ENCODE measurements at places on chromosomes 16 and 17.

- DNase-seq = no peak
Observed at GRCh38 chr17:16443511-16444257, 28.3 kb downstream of the TRPV2 start.

DNA sequence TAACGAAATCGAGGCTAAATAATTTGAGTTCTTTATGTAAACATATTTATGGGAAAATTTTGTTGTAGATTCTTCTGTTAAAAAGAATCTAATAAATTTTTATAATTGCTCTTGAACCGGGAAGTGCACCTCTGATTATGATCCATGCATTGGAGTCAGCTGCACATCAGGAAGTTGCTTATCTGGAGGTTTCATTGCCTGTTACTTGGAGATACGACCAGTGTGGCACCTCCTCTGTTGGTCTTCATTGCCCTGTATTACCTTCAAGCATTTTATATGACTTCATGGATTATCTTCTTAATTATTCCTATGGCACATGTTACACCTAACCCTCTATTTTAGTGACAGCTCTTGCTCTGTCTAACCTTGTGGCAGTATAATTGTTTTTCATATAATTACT lies 312.6 kb upstream of the TBX2 start:
- no peak for DNase-seq

GRCh38 chr16:84059946-84060901 lies 17.6 kb upstream of the SLC38A8 start:
- no peak for DNase-seq

DNA sequence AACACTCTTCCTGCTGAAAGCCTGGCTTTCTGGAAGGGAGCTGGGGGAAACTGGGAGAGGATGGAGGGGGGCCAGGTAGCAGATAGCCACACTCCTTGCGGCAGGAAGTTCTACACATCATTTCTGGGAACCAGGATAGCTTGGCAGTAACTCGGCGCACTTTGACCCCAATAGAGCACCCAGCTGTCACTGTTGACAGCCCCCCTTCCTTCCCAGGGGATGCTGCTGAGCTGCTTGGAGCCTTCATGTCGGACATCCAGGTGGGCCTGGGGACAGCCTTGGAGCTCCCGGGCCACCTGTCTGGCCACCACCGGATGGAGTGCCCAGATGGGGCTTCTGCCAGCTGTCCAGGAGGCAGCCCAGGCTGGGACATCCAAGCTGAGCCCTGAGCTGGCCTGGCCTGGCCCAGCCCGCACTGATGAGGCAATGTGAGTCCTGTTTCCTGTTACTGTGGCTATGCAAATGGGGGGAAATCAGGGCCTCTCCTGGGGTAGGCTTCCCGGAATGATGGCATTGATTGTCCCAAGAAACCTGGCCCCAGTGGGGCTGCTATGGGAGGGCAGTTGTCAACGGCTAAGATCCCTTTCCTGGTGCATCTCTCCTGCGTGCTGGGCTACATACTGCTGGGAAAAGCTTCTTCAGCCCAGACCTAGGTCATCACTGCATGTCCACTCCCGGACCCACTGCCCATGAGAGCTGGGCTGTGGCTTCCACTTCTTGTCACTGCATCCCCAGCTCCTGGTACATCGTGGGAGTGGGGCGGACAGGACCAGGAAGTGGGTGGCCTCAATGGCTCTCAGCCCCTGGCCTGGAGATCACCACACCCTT lies 50.0 kb downstream of the SOCS1 start:
- no peak for DNase-seq

- no peak for DNase-seq
Observed at GRCh38 chr16:69417520-69418199, 6.8 kb upstream of the CYB5B start.

- no peak for DNase-seq
Observed at GRCh38 chr16:81520151-81520470, 75.5 kb downstream of the CMIP start.

DNA sequence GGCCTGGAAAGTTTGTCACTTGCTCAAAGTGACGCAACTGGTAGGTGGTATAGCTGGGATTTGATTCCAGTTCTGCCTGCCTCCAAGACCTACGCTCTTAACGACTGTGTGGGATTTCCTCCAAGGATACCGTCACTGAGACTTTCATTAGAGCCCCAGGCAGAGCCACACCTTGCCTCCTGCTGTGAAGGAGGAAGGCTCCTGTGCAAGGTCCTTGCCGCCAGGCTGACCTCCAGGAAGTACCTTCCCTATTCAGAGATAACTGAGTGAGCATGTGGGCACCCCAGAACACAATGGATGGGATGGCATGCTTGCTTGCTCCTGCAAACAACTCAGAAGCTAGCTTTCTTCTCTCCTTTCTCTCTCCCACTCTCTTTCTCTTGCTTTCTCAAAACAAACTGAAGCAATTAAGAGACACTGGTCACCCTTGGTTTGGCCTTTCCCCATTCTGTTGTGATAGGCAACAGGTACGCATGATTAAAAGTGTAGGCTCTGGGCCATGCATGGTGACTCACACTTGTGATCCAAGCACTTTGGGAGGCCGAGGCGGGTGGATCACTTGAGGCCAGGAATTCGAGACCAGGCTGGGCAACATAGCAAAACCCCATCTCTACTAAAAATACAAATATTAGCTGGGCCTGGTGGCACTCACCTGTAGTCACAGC lies 30.7 kb downstream of the CACNG3 start:
- no peak for DNase-seq

DNA sequence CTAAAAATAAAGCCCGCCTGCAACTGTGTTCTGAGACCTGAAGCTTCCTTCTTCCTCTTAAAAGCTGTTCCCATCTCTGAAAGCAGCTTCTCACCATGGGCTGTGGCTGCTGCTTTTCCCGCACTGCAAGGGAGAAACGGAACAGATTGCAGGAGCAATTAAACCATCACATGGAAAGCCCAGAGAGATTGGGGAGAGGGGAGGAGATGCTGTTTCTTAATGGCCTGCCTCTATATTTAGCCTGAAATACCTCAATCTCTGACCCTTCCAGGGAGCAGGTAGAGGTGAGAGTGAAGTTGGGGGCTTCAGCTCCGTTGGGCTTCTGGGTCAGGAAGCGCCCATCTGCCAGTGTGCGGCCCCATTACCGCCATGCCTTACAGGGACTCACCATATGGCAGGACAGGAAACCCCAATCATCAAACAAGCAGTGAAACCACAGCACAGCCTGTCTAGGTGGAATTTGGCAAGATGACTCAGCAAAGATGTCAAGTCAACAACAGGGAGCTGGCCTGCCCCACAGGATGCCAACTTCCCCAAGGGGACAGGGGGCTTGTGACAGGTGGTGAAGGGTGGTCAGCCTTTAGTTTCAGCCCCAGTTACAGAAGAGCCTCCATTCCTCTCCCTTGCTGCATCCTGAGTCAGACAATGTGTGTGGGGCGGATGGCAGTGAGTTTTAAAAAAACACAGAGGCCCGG lies 286.6 kb upstream of the CCL2 start:
- no peak for DNase-seq

DNA sequence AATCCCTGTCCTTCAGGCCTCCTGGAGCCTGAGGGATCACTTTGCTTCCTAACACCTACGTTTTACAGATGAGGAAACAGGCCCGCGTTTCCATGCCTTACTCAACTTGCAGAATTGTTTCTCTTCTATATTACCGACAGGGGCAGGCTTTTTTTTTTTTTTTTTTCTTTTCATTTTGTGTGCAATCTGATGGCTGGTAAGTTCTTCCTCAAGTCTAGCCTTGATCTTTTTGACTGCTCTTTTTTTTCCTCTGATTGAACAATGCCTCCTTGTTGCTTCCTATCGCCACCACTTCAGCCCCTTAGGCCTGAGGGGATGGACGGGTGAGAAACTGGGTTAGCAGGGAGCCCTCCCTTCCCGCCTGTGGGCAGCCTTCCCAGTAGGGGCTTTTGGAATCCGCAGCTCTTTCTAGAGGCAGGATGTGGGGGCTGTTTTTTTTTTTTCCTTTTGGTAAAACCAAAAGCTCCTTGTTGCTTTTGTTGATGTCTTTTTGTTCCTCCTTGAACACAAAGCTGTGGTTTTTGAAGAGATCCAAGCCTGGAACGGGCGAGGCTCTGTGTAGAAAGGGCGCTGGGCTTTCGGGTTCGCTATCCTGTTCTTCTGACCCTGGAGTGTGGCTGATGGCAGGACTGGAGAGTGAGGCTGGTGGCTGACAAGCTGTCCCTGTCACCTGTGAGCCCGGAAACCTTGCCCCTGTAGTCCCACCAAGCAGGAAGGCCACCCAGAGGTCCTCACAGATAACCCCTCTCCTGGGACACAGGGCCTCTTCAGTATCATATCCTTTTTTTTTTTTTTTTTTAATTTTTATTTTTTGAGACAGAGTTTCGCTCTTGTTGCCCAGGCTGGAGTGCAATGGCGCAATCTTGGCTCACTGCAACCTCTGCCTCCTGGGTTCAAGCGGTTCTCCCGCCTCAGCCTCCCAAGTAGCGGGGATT lies 14.0 kb downstream of the LASP1 start:
- no peak for DNase-seq

- no peak for DNase-seq
Observed at GRCh38 chr17:78449983-78450595, 71.6 kb downstream of the PGS1 start.

DNA sequence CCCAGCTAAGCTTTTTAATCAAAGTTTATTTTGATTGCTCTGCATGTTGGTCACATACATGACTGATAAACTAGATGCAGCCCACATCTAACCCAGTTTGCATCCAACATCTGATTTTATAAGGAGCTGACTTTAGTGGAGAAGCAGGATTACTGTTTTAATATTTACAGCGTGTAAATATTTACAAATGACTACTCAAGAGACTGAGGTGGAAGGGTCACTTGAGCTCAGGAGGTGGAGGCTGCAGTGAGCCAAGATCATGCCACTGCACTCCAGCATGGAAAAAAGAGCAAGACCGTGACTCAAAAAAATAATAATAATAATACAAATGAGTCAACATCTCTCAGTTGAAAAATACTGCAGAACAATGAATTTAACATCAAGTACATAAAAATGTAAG lies 50.8 kb downstream of the PARN start:
- DNase-seq = no peak

- DNase-seq = no peak
Observed at GRCh38 chr17:46057366-46057765, 58.3 kb downstream of the STH start.

DNA sequence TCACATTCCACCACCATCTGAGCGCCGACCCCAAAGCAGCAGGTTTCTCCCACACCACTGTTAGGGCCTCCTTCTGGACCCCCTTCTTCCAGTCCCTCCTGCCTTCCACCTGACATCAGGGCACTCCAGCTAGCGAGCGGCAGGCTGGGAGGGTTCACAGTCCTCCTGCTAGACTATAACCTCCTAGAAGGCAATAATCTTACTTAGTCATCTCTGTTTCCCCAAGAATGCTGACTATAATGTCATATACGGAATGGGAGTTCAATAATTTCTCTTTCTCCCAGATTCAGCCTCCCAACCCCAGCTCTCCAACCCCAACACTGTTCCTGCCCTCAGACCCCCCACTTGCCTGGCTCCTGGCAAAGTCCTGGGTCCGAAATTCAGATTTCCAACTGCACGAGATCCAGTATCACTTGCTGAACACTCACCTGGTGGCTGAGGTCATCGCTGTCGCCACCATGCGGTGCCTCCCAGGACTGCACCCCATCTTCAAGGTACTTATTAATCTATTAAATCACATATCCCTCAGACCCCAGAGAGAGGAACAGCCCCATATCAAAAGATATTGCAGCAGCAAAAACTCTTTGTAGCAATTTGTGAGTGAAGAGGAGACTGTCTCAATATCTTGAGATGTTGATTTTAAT lies 5.6 kb downstream of the ALOX12 start:
- DNase-seq = no peak

- no peak for DNase-seq
Observed at GRCh38 chr17:43352579-43353331, 46.0 kb upstream of the ARL4D start.

GRCh38 chr17:4362141-4362540 lies 4.3 kb downstream of the UBE2G1 start:
- no peak for DNase-seq

- no peak for DNase-seq
Observed at GRCh38 chr17:78502611-78503148, 74.5 kb downstream of the DNAH17 start.

DNA sequence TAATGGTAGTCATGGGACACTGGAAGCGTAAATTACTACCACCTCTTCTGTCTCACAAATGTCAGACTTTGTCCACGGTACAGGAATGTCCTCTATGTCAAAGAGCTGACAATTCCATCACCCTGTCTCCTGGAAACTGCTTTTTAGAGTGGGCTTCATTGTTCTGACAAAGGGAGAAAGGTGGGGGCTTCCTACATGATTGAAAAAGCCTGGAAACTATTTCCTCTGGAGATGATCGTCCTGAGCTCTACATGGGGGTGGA lies 53.1 kb downstream of the VAT1L start:
- no peak for DNase-seq

- DNase-seq = no peak
Observed at GRCh38 chr16:3656491-3657468, 2.3 kb downstream of the DNASE1 start.

Measured in naive thymus-derived CD8-positive, alpha-beta T cell (primary cell).